Suppressor macrophage treated with lipopolysaccharide for 4 hours (primary cell): ENCODE measurements at places on chromosomes 5 and 9.

GRCh38 chr5:71841107-71841506 lies 122.0 kb downstream of the CARTPT start:
- no peak for DNase-seq

DNA sequence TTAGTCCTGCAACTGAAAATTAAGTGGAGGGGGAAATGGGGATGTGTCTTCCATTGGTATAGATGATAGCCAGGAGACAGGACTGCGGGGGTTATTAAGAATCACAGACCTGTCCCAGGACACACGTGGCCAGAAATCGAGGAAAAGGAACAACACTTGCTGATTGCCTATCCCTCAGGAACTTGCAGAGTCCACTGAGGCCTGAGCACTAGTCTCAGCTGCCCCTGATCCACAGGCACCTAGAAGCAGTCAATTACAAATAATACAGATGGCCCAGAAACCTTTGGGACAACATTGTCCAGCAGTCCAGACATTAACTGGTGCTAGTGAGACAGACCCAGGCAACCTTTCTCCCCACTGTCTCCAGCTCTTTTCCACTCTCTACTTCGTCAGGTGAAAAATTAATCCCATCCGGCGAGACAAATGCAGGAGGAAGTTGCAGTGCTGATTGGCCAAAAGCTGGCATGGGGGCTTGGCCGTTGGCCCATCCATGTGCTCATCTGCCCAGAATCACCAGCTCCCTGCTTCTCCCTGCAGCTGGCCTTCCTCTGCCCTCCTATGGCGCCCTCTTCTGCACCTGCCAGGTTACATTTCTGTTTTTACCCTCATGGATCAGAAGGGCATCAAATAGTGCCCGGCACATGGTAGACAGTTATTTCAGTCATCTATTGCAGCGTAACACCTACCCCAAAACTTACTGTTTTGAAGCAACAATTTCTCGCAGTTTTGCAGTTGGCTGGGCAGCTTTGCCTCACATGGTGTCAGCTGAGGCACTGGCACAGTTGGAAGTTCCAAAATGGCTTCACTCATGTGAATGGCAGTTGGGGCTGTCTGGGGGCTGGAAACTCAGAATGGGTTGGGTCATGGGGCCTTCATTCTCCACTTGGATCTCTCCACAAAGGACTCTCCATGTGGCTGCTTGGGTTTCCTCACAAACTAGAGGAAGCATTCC lies 3.6 kb upstream of the B4GALT1 start:
- peak; percentile 55 for DNase-seq

DNA sequence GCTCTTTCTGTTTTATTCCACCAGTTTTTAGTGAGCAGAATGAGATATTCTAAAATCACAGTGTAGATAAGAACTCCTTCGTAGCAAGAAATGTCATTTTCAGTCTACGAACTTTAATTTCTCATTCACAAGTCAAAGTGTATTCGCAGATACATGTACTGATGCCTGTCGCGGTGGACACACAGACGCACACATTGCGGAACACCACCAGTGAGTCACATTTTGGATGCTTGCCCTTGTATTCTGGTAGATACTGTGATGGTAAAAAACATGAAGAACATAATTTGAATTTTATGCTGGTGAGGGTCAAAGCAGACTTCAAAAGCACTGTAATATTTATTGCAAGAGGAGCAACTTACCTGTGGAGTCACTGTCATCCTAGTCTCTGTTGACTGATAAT lies 4.7 kb upstream of the C9orf57 start:
- no peak for DNase-seq

GRCh38 chr5:107878661-107879060 lies 207.9 kb upstream of the EFNA5 start:
- DNase-seq, result no peak

- DNase-seq, result no peak
These were observed 7.6 kb downstream of the TTC16 start for GRCh38 chr9:127723444-127723843.

DNA sequence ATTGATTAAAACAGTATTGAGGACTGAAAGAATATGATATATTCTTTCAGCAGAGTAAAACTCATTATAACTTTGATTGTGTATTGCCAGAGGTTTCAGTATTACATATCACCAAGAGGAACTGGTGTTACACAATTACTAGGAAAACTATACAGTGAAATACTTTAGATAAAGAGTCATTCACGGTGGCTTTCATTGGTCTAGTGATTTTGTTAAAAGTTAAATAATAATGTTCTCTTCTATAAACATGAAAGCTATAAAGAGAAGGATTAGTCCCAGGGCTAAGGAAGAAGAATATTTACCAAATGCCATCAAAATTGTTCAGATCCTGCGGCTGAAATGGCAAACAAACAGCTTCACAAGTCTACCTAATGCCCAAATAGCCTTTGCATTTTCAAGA lies 306.2 kb downstream of the SEMA5A start:
- no peak for DNase-seq

DNA sequence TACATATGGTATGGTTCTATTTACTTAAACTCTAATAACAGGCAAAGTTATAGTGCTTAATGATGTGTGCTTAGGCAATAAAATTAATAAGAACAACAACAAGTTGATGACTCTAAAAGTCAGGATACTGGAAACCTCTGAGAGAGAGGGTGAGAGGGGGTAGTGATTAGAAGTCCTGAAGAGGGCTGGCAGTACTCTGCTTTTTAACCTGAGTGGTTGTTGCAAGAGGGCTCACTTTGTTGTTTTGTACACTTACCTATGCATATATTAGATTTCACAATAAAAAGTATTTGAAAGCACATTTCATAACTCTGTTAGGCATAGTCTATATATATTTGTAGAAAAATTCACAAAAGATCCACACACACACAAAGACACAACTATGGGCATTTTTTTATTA lies 21.4 kb upstream of the ELL2 start:
- no peak for DNase-seq

DNA sequence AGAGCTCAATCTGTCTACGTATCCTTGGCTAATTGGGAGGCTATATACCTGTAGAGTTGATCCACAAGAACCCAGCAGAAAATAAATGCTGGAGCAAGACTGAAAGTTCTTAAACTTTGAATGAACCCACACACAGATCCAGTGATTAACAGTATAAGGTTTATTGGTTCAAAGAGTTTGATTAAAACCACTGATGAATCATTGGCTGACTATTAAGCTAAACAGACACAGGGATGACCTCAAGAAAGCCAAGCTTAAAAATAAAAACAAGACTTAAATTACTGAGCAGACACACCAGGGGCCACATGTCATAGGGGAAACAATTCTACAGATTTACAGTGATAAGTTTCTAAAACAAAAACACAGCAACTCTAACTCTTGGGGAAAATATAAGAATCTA lies 163.6 kb downstream of the SPATA31D1 start:
- no peak for DNase-seq

- no peak for DNase-seq
These were observed 37.7 kb upstream of the PAPPA start for GRCh38 chr9:116115761-116116353.

GRCh38 chr5:43648499-43649124 lies 45.6 kb downstream of the NNT start:
- no peak for DNase-seq

DNA sequence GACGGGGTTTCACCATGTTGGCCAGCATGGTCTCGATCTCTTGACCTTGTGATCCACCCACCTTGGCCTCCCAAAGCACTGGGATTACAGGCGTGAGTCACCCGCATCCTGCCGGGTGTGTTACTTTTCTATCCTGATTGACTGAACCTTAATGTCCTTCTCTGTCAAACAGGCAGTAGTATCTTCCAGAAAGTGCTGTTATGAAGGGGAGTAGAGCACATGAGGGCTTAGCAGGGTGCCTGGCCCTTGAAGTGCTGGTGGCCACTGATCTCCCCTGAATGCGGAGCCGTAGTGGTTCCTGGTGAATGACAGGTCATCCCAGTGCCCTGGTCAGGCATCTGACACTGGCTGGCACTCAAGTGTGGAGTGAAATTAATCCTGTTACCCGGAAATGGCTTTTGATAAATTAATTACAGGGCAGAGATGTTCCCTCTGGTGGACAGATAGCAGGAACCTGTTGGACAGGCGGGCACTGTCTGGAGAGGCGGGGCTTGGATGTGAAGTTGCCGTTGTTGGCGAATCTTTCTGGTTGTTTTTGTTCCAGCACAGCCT lies 28.4 kb downstream of the PRRC2B start:
- DNase-seq, result no peak

GRCh38 chr9:4987961-4988421 lies 2.9 kb downstream of the JAK2 start:
- DNase-seq, result peak; percentile 77

GRCh38 chr5:76376866-76377230 lies 26.2 kb upstream of the IQGAP2 start:
- no peak for DNase-seq

DNA sequence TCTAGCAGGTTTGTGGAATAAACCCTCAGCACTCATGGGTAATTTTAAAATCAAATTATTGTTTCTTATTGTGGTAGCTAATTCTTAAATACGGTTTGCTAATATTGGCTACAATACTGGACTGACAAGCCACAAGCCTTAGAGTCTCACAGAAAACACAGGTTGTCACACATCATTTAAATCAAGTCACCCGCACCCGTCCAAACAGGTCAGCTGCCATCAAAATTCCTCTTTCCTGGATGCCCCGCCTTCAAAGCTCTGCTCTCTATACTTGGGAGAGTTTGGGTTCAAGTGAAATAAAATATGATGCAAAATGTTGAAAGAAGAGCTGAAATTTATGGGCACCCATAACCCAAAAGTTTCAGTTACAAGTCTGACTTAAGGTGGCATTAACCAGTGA lies 12.3 kb upstream of the SUSD1 start:
- DNase-seq, result no peak

DNA sequence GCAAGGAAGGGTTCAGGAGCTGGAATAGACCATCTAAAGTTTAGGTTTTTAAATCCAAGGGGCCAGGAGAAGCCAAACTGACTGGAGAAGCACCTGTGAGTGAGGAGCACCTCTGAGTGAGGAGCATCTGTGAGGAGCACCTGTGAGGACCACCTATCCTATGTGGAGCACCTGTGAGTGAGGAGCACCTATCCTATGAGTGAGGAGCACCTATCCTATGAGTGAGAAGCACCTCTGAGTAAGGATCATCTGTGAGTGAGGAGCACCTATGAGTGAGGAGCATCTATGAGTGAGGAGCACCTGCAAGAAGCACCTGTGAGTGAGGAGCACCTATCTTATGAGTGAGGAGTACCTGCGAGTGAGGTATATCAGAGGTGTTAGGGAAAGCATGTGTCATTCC lies 8.0 kb upstream of the OR1Q1 start:
- DNase-seq, result no peak

- DNase-seq, result no peak
These were observed 108.7 kb downstream of the LHX2 start for GRCh38 chr9:124120272-124120671.

- DNase-seq, result peak; percentile 31
These were observed 10.8 kb downstream of the SLC9A3 start for GRCh38 chr5:513216-514100.

GRCh38 chr5:80686757-80687156 lies 32.0 kb upstream of the DHFR start:
- peak; percentile 29 for DNase-seq

- DNase-seq, result no peak
These were observed 9.5 kb upstream of the UGCG start for GRCh38 chr9:111886983-111887718.

DNA sequence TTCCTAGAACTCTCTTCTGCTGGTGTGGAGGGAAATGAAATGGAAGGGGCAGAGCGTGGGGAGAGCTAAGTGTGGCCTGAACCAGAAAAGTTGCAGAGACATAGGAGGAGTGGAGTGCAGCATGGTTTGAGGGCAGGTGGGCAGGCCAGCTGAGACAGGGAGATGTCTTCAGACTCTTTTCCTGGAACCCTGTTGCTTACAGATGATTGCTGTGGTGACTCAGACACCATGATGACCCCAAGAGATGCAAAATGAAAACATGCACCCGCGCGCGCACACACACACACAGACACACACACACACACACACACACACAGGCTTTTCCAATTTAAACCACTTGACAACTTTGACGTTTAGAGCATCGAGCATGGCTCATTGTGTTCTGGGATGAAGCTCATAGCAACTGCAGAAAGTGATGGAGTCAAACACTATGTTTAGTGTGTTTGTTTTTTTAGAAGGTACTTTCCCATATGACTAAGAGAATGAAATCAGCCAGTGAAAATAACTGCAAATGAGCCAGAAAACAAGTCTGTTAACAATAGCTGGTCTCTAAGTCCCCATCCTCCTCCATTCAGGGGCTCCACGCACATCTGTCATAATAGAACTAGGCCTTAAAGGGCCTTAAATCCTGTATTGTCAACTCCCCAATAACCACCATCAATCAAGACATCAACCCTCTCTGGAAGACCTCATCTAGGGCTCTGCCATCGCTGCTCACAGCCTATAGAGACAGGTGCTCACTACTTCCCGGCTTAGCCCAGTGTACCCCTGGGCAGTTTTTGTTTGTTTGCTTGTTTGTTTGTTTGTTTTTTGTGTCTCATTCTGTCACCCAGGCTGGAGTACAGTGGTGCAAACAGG lies 9.6 kb downstream of the TMOD1 start:
- DNase-seq, result peak; percentile 37

DNA sequence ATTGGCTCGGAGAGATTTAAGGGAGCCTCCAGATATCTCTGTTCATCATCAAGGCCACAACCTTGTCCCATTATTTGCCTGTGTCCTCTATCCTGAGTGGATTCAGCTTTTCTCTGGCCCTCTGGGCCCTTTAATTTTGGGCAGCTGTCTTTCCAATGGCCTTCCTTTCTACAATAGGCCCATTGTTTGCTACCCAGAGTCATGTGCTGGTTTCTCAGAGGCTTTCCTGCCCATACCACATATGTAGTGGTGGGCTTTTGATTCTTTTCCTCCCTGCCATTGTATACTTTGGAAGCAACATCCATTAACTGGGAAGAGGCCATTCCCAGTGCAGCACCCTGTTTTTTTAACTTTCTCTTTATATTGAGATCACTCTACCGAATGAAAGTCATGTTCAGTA lies 233.9 kb upstream of the SGCD start:
- no peak for DNase-seq

DNA sequence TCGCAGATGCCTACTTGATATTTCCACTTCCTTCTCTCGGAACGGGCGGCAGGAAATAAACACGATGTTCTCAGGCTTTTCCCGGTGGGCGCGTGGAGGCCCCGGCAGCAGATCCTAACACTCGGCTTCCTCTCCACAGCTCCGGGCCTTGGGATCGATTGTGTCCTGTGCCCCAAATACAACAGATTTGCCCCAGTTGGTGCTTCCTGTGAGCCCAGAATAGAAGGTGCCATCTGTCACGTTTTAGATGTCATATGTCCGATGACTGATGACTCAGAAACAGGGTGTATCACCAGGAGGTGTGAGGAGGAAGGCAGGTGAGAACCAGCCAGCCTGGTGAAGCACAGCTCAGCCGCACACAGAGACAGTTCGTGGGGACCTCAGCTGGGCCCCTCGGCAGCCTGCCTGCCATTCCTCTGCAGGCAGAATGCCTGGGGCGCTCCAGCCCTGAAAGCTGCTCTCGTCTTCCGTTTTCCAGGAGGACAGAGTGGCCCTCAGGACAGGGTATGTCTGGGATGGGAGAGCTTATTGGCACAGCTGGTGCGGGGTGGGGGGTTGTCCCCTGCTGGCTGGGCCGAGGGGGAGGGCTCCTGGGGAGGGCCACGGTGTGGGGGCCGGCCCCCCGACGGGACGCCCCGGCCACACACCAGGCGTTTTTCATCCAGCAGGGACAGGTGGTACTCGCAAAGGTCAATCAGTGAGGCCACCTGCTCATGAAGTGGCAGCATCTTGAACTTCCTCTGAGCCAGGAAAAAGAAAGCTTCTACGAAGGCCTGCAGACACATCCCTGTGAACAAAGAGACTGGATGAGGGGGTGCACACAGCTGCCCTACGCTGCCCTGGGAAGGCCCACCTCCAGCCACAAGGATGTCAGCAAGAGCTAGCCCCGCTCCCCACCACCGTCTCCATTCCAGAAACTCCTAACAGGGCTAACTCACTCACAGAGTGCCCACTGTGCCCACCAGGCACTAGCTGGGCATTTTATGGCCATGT lies 171.0 kb downstream of the DAB2IP start:
- no peak for DNase-seq
